Suprapubic skin (tissue), 4 donors: ENCODE measurements at places on chromosomes 3 and 15. TPM values are rescaled to one million over a fixed set of nuclear protein-coding genes. Genes with fewer than 3 reads are reported as not detected.

GRCh38 chr3:171784387-171784786 is 25.9 kb downstream of the PLD1 start:
- no peak for DNase-seq

RYR3 gene
- total RNA-seq = 0.85 TPM

- no peak for DNase-seq
Observed at GRCh38 chr3:51696954-51697353, 9.9 kb upstream of the GRM2 start.

- no peak for DNase-seq
Observed at GRCh38 chr3:32592696-32593353, 22.2 kb upstream of the DYNC1LI1 start.

VPS18 gene
- 24.9 TPM for total RNA-seq

GRCh38 chr3:193830791-193831191 is 237.8 kb downstream of the OPA1 start:
- DNase-seq = peak; percentile 79

DNA sequence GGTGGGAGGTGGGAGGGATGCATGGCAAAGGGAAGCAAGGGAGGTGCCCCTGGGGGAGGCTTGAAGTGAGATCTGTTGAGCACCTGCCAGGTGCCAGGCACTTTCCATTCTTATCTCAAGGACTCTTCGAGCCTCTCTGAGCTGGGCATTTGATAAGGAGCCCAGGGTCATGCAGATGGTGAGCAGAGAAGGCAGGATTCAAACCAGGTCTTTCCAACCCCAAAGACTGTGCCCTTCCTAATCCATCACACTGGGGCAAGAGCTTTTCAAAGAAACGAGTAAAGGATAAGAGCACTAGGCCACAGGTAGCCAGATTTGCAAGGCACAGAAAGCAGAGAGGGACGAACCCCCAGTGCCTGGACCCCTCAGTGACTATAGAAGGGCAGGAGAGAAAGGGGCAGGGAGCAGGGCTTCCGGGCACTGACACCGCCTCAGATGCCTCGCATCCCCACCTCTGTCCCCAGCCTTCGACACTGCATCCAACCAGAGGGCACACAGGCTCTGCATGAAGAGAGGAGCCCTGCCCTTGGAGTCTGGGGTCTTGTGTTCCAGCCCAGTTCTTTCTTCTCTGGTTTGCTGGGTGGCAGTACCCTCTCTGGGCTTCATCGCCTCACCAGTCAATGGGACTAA is 21.0 kb downstream of the IGDCC4 start:
- DNase-seq = no peak

DNA sequence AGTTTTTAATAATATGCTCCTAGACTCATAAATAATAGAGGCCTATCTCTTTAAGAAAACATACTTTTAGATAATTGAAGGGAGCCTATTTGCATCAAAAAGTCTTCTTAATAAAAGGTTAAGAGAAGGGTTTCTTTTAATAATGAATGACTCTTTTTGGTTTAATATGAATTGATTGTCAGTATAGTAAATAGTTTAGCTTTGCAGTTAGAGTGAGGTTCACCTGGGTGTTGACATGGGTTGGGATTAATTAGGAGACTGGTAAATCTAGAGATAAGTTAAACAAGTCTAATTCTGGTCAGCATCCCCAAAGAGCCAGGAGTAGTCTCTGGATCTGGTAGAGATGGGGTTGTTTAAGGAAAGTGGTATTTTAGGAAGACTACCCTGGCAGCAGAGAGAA is 43.0 kb downstream of the KAT2B start:
- DNase-seq = no peak

- DNase-seq = no peak
Observed at GRCh38 chr15:63023351-63023945, 19.1 kb upstream of the TPM1 start.

DNA sequence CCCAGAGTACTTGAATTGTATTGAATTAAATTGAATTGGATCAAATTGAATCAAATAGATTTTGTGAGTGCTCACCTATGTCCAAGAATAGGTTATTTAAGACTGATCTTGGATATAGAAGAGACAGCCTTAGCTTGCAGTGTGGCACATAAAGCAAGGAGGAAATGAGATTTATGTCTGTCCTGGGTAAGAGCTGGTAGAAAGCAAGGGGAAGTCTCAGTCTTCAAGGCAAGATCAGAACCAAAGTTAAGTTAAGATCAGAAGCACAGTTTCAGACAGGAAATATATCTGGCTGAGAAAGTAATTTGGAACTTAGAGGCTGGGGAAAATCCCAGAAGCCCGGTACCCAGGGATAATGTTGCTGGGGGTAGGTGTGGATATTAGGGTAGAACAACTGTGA is 244.4 kb upstream of the ARPP21 start:
- DNase-seq = no peak

TPRA1 gene
- 82.3 TPM for total RNA-seq

DNA sequence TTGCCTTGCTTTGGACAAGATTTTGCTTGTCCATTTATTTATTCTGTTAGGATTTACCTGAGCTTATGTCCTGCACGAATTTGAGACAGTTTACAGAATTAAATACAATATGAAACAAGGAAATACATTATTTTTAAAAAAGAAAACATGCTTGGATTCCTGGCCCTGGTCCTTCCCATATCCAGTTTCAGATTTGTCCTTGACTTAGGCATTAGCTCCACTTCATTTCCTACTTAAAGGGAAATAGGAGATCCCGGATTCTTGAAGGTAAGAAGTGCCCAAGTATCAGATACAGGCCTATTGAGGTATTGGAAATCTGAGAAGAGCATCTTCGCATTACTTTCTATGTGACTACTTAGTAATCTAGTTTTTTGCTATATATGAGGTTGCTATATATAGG is 672.0 kb downstream of the SI start:
- no peak for DNase-seq

DNA sequence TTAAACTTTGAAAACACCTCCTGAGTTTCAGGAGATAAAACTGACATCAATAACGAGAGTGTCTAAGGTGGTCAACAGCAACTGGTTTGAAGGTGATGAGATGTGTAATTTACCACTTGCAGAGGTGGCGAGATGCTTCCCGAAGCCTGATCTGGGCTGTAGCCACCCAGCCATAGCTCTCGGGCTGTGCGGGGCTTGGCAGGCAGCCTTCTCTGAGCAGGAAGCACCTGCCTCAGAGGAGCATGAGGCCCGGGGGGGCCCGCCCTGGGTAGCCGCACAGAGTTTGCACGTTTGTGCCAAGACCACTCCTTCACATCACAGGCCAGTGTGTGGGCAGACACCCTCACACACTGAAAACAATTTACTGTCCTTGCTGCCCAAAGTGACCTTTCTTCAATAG is 220.3 kb downstream of the CACNA2D3 start:
- no peak for DNase-seq

GRCh38 chr15:25724899-25725298 is 138.2 kb downstream of the ATP10A start:
- no peak for DNase-seq

CRELD1 gene
- 18.9 TPM for total RNA-seq

CLRN1 gene
- total RNA-seq = not detected

DNA sequence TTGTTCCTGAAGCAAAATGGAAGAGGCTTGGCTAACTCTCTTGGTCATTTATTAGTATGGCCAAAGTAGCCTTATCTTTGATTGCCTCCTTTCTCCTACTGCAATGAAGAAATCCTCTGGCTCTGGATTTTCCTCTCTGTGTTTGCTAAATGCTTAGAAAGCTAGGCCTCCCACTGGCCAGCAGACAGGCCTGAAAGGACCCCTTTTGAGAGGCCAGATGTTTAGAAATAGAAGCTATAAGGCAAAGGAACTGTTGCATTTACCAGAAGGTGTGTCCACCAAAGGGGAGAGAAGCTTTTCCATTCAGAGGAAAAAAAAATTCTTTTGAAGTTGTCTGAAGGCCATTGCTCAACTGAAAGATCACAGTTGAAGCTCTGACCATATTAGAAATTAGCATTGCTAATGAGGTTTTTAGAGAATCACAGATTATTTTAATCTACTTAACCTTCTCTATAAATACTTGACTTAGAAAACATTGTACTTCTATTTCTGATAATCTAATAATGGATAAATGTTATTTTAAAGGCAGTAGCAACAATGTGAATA is 160.8 kb downstream of the SYNPR start:
- no peak for DNase-seq

GRCh38 chr3:33377489-33377888 is 62.7 kb downstream of the UBP1 start:
- DNase-seq = no peak

DNA sequence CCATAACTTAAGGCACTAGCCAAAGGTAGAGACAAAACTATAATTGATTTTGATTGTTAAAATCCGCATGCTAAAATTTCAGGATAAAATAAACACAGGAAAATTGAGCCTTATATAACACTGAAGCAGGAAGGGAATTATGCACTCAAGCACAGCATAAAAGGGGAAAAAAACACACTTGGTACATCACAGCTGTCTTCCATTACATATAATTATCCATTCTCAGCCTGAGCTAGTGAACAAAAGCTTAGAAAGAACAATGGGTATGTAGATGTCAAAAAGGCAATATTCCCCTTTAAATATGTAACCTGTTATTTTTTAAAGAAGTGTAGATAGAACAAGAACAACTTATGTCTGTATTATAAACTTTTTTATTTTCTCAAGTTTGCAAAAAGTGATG is 899.2 kb downstream of the ROBO1 start:
- DNase-seq = no peak

GRCh38 chr15:73813589-73813988 is 59.8 kb upstream of the TBC1D21 start:
- DNase-seq = no peak

- DNase-seq = no peak
Observed at GRCh38 chr15:84793431-84794161, 23.6 kb upstream of the ALPK3 start.

DNA sequence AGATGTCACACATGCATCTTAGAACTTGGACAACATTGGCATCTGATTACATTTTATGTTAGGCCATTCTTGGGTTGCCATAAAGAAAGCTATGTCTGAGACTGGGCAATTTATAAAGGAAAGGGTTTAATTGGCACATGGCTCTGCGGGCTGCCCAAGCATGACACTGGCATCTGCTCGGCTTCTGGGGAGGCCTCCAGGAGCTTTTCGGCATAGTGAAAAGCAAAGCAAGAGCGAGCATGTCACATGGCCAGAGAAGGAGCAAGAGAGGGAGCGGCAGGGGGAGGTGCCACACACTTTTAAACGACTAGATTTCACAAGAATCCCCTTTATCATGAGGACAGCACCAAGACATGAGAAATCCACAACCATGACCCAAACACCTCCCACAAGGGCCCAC is 11.3 kb downstream of the RYR3 start:
- no peak for DNase-seq

- no peak for DNase-seq
Observed at GRCh38 chr15:33343275-33343674, 32.5 kb downstream of the RYR3 start.

DNA sequence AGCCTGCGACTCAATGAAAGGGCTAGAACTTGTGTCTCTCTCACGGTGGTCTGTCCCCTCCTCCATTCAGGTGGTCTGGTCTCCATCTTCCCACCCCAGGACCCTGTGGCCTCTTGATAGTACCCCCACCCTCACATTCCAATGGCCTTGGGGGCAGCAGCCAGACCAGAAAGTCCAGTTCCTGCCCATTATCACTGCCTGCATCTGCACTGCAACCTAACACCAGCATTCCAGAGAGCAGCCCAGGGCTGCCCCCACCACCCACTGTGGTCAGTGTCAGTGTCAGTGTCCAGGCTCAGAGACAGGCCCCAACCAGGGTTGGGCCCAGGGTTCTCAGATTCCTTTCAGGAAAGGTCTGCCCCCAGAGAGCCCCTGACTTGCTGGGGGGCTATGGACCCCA is 12.6 kb downstream of the IGDCC3 start:
- DNase-seq = no peak

DNA sequence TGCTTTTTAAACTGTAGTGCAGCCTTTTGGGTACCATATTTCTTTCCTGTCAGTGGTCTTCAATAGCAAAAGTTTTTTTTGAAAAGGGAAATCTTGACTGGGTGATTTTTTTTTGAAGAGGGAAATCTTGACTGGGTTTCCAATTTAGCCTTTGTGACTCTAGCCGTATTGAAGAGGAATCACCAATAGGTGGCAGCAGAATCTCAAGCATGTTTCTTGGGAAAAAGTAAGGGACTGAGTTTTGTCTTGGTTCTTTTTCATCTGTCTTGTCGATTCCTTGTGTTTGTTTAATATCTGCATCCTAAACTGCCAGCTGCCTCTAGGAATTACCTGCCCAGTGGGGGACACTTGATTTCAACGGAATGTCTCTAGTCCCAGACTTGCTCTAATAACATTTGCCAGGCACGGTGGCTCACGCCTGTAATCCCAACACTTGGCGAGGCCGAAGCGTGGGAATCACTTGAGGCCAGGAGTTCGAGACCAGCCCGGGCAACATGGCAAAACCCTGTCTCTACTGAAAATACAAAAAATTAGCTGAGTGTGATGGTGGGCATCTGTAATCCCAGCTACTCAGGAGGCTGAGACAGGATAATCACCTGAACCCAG is 89.2 kb downstream of the RBPMS2 start:
- no peak for DNase-seq

DNA sequence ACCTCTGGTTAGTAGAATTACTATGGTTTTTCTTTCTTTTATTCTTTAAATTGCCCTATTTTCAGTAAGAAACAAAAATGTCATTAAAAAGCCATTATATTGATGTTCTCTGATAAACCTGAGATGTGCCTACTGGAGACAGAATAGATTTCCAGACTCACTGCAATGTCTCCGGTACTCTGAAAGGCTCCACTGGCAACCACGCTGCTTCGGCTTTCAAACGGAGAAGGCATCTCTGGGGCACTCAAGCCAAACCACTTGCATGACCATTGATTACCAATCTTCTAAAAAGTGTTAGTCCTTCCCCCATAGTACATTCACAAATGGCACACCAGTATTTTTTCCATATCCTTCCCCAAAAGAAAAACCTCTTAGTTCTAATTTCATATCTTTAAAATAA is 82.6 kb downstream of the CBLB start:
- DNase-seq = no peak
